ENCODE measurements at places on chromosomes 13 and 19. TPM values are rescaled to one million over a fixed set of nuclear protein-coding genes. Genes with fewer than 3 reads are reported as not detected.

Gene ZNF606
- 14.5 TPM for polyA plus RNA-seq

Gene NLRP5
- polyA plus RNA-seq, result 2.7 TPM

DNA sequence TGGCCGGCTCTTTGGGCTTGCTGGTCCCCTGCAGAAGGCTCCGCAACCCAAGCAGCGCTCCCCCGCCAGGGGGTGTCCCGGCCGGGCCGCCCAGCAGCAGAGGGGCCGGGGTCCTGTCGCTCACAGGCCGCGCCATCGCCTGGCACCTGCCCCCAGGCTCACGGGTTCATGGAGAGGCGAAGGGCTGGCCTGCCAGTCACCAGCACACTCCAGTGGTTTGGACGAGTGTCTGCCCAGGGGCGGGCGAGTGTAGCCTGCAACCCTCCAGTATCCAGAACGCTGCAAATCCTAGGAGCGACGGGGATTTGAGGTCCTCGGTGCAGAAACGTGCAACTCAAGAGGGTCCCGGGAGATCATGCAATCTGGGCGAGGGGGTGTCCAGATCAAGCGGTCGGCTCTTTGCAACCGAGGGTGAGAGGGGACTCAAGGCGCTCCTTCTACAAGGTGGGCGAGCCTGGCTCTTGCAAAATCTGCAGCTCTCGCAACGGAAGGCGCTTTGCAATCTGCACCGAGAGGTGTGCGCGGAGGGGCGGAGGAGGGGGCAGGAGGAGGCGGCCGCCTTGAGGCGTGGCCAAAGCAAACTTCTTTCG lies at the start of gene DBP:
TSS of gene DBP (minus strand) at position 521 of the 590 bp plus-strand sequence. CDS start at position 136, 385 bp downstream.
- DNase-seq, result peak; percentile 74

DNA sequence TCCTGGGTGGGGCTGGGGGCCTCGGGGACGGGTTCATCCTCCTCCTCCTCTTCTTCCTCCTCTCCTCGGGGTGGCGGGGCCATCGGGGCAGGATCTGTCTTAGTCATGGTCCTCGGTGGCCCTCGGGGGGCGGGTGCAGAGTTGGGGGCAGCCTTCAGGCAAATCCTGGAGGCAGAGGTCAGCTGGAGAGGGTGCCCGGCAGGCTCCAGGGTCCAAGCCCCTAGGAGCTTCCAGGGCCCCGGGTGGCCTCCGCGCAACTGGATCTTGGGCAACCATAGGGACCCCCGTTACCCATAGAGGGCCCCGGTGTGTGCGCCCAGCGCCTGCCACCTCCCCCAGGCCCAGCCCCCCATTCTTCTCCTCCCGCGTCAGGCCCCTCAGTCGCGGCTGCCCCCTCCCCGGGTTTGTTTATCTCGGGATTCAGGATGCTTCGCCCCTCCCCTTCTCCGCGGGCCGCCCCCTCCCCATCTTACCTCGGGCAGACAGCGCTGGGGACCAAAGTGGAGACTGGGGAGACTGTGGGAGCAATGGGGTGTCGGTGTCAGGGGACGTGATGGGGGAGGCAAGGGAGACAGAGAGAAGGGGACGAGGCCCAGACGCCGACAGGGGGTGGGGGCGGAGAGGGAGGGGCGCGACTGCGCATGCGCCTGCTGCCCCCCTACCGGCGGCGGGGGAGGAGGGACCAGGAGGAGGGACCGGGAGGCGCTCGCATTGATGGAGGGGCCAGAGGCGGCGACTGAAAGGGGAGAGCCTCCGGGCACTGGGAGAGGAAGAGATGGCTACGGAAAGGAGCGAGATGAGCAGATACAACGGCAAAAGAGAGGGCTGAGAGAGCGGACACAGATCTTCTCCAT lies at the start of gene CLIP3:
TSS of gene CLIP3 (minus strand) at position 623 of the 854 bp plus-strand sequence. CDS start at position 107, 516 bp downstream.
- DNase-seq, result peak; percentile 87

DNA sequence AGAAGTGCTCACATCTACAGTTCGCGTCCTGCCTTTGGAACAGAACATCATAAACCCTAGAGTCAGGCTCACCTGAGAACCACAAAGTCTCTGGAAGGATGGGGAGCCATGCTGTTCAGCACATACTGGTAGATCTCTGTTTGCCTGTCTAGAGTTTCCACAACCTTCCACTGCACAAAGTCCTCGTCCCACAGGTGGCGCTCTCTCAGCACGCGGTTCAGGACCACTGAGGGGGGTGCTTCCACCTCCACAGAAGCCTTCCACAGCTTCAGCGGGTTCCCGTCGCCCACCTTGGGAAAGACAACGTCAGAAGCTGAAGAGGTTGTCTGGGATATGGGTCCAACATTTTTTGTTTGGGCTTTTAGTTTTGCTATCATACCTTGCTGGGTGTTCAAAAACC lies 93.6 kb downstream of the KL start:
- no peak for DNase-seq

- no peak for DNase-seq
Measured at GRCh38 chr13:98068521-98068920, 74.4 kb upstream of the FARP1 start.
